ENCODE measurements at places on chromosomes 4 and X. TPM values are rescaled to one million over a fixed set of nuclear protein-coding genes. Genes with fewer than 3 reads are reported as not detected.

Gene P2RY4
- total RNA-seq, result not detected

GRCh38 chr4:11904846-11905739 lies 476.4 kb upstream of the HS3ST1 start:
- no peak for DNase-seq

GRCh38 chrX:118615141-118615540 lies 112.3 kb upstream of the IL13RA1 start:
- DNase-seq, result no peak

Gene PCDH10
- 2.0 TPM for total RNA-seq

DNA sequence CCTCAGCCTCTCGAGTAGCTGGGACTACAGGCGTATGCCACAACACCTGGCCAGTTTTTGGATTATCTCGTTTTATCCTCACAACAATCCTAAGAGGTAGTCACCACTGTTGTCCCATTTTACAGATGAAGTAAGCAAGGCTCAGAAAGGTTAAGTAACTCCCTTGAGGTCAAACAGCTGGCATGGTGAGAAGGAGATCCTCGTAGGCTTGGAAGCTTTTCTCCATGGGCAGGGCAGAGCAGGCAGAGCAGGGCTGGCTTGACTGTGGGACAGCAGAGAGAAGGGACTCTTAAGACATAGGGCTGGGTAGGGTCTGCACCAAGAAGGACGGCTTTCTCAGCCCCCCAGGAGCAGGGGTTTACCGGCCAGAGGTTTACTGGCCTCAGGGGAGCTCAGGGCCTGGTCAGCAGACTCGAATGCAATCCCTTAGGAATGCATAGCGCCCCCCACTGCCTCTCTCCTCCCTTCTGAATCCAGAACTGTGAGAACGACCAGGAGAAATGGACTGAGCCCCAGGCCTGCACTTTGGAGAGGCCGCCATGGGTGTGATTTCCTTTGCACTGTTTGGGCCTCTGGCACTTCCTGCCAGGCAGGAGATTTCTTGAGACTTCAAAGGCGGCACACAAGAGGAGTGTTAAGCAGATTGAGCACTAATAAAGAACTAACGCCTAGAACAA lies 14.0 kb upstream of the CDKN2AIP start:
- DNase-seq, result no peak

GRCh38 chr4:5928844-5929420 lies 36.0 kb upstream of the CRMP1 start:
- DNase-seq, result no peak

DNA sequence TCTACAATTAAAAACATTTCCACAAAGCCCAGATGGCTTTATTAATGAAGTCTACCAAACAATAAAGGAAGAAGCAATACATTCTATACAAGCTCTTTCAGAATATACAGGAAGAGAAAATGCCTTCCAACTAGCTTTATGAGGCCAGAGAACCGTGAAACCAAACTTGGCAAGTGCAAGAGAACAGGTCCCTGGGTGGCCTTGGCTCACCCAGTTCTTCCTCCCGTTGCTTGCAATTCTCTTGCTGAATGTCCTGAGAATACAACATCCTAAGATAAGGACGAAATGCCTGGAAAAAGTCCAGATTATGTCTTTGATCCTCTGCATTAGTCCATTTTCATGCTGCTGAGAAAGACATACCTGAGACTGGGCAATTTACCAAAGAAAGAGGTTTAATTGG lies 204.9 kb downstream of the MAD2L1 start:
- DNase-seq, result no peak

- peak; percentile 47 for DNase-seq
These were observed 474.0 kb upstream of the TECRL start for GRCh38 chr4:64883087-64883807.

Gene C1QTNF7
- not detected for total RNA-seq

DNA sequence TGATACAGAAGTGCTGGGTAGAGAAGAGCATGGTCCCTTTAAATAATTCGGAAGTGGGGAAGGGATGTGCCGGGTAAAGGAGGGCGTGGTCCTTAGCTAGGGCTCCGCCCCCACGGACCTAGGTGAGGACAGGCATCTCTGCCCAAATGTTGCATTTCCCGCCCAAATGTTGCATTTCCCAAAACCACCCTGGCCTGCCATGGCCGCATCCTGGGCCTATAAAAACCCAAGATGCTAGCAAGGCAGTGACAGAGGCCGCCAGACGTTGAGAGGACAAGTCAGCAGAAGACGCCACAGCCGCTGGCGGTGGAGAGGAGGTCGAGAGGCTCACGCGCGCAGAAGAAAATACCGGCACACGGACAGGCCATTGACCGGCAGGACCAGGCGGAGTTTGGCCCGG lies 46.1 kb downstream of the ZFP42 start:
- DNase-seq, result no peak

Gene MUC7
- total RNA-seq, result not detected

DNA sequence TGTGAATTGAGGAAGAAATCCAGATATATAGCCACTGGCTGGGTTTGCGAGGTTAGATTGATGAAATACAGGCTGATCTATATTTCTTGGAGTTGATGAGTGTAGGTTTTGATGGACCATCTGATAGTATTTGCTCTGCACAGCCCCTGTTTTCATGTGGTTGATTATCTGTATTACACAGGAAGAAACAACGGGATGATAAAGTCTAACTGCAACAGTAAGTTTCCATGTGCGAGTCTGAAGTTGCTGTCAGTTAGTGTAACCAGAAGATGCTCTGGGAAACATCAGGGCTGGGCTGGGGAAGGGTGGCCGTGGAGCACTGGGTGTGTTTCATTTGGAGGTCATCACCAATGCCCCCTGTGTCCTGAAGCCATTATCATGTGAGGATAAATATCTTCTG lies 148.4 kb upstream of the SFRP2 start:
- no peak for DNase-seq

DNA sequence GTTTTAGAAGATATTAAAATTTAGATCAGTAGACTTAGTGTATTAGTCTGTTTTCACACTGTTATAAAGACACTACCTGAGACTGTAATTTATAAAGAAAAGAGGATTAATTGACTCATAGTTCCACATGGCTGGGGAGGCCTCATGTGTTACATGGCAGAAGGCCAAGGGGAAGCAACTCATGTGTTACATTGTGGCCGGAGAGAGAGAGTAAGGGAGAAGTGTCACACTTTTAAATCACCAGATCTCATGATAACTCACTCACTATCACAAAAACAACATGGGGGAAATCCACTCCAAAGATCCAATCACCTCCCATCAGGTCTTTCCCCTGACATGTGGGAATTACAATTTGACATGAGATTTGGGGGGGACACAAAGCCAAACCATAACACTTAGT lies 1159.7 kb upstream of the PCDH7 start:
- peak; percentile 81 for DNase-seq

Gene YIPF6
- total RNA-seq, result 25.5 TPM

DNA sequence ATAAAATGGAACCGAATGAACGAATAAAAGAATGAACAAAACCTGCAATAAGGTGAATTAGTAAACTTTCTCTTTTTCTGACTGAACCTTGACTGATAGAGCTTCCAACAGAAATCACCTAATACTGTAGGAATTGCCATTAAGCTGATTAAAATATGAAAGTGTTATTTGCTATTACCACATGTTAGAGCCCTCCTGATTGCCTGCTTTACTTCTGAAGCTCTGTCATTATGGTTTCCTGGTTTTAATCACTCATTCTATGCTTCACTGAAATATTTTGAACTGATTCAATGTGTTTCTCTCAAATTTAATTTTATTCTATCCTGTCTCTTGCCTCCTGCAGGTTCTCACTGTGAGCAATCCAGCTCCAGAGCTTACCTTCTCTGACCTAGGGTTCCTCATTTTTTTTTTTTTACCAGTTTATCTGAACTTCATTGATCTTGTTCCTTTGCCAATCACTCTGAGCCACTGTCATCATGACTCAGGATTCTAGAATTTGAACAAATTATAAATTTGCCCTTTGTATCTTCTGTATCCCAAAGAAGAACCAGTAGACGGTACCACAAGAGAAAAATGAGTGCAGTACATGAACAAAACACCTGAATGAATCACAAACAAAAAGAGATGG lies 48.1 kb upstream of the UGT2B15 start:
- no peak for DNase-seq

Gene AREG
- 95.3 TPM for total RNA-seq

DNA sequence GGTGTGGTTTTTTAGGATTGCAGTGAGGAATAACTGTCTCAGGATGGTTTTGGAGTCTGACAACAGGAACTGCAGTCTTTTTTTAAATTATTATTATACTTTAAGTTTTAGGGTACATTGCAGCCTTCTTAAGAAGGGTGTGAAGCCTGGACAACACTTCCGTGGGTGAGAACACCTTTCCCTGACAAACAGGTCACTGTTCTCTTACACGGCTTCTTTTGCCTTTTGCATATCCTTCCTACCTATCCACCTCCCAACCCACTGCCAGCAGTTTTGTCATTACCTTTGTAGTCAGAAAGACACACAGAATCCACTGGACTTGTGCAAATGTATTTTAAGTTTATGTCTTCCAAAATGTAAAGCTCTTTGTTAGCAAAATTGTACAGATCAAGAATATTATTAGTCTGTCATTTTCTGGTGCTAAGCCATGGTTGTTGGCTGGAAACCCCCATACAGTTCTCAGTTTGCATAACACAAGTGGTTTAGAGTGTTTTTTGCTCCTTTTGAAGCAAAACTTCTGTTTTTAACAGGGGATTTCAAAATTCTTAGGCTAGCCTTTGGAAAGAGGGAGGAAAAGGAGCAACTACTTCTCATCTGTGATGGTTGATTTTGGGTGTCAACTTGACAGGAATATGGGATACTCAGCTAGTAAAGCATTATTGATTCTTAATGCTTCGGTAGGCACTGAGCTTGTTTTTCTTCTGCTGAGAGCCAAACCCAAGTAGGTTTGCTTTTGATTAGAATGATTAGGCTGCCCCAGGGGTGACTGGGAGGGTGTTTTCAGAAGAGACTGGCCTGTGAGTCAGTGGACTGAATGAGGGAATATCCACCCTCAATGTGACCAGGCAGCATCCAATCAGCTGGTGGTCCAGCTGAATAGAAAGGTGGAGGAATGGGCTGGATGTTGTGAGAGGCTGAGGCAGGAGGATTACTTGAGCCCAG lies 29.4 kb upstream of the KLHL2 start:
- no peak for DNase-seq

GRCh38 chr4:189613207-189613606 lies 327.5 kb upstream of the FRG1 start:
- no peak for DNase-seq

Gene RNF212
- 13.0 TPM for total RNA-seq

DNA sequence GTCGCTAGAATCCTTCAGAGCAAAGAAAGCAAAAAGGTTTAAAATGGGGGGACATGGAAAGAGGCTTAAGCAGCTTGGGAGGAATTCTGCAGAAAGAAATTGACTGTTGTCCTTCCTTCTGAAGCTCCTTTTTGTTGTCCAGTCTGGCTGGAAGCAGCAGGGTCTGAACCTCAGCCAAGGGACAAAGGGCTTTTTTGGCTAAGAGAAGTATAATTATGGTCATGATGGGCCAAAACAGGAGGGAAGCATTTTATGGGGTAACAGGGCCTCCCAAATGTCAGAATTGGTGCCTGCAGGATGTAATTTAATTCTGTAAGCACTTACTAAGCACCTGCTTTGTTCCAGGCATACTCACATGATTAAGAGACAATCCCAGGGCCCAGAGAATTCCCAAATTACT lies 74.2 kb upstream of the CPEB2 start:
- DNase-seq, result no peak

DNA sequence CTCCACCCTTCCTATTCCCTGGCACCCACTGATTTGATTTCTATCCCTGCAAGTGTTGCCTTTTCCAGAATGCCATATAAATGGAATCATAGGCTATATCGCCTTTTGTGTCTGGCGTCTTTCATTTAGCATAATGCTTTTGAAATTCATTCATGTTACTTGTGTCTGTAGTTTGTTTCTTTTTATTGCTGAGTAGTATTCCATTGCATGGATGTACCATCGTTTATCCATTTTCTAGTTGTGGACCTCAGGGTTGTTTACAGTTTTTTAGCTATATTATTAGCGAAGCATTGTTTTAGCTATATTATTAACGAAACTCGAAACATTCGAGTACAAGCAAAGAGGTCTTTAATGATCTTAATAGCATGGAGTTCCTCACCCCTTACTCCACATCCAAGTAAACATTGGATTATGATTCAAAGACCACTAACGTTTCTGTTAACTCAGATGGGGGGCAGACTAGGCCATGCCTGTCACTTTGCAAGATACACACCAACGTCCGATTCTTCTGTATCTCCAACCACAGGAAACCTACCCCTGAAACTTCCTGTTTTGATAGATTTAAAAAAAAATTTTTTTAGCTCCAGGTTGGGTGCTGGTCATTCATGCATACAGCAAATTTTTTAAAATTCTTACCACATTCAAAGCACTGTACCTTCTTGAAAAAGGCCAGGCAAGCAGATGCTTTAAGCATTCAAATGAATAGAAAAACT lies 1.1 kb downstream of the DCK start:
- no peak for DNase-seq

Gene CLGN
- 12.1 TPM for total RNA-seq

Gene SCRG1
- total RNA-seq, result not detected

Gene MID1
- total RNA-seq, result 13.5 TPM

Gene TMEM128
- total RNA-seq, result 37.7 TPM

Gene DIPK2B
- not detected for total RNA-seq

DNA sequence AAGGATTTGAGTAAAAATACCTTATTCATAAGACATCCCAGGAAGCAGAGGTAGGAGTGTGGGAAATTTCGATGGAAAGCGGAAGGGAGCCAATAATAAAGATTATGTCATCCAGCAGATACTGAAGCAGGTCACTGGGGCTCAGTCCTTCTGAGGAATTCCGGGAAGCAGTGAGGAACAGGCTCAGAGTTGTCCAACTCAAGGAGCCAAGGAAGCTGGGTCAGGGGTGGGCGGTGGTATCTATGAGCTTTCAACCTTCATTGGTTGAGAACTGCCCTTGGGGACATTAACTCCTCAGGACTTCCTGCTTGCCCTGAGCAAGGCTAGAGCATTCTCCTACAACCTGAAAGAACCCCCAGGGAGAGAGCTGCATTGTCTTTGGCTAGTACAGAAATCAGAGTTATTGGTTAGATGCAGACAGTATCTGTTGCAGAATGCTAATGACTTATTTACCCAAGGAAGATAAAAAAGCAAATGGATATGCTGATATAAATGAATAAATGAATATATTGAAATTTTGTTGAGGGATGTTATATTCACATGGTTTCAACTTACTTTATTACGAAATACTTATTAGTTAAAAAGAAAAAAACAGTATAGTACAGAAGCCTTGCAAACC lies 68.2 kb downstream of the DMP1 start:
- DNase-seq, result no peak

- DNase-seq, result no peak
These were observed 27.0 kb upstream of the TMEM150C start for GRCh38 chr4:82588771-82589270.

Gene PHKA1
- 6.4 TPM for total RNA-seq

- no peak for DNase-seq
These were observed 69.8 kb downstream of the RBM47 start for GRCh38 chr4:40559585-40560465.

DNA sequence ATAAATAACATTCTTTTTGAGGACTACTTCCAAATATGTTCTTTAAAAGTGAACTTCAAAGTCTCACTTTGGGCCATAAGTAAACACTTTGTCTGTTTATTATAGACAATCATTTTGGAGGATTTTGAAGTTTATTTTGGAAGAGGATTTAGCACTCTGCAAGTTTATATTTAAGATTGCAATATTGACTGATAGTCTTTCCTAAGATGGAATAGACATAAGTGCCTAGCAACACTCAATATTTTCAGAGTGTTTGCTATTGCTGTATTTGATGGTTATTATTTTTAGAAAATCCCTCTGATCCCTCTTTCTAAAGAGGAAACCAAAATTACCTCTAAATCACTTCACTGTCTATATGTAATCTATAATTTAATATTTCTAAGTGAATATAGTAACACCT lies 42.8 kb upstream of the MAD2L1 start:
- no peak for DNase-seq

GRCh38 chr4:8468746-8469535 lies 28.4 kb downstream of the TRMT44 start:
- DNase-seq, result no peak

Gene KLB
- 0.21 TPM for total RNA-seq

Measured in kidney epithelial cell (primary cell).